ENCODE measurements at places on chromosomes 5 and 9.
A peak's percentile ranks its signal among the peaks of the same experiment; 100 is the strongest.

DNA sequence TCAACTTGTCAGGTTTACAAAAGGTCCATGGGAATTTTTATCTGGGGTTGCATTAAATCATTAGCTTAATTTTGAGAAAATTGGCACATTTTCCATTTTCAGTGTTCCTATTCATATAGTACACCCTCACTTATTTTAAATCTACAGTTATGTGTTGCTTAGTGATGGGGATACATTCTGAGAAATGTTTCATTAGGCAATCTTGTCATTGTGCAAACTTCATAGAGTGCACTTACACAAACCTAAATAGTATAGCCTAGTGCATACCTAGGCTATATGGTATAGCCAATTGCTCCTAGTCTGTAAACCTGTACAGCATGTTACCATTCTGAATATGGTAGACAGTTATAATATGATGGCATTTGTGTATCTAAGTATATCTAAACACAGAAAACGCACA is 19.8 kb upstream of the FAM151B start:
- no peak for DNase-seq

DNA sequence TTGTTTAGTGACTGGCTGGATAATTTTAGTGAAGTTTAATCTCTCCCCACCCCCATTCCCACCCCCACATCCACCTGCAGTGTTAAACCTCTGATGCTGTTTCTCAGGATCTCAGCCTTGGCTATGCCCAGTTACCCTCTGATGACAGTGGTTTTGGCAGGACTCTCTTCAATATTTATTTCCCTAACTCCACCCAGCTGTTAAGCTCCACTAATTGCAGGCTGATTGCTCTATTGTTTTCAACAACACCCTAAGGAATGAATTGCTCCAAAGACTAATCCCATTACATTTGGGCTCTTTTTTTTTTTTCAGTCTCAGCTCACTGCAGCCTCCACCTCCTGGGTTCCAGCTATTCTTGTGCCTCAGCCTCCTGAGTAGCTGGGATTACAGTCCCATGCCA is 46.3 kb downstream of the PHAX start:
- no peak for DNase-seq

GRCh38 chr5:35683466-35683865 is 65.8 kb downstream of the SPEF2 start:
- DNase-seq: no peak

DNA sequence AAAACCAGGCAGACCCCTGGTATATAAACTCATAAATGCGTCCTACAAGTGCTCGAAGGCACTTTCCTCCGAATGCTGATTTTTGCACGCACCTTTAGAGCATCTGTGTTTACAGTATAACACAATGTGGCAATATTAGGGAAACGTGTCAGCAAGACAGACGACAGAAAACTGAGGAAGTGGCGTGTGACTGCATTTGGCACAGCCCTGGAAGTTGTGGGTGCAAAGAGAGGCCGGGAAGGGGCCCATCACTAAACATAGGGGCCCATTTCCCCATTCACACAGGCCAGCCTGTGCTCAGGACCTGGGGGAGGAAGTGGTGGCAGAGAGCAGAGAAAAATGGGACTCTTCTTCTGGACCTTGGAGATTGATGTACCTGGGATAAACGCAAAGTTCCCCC is 48.2 kb downstream of the RASGEF1C start:
- DNase-seq: no peak

DNA sequence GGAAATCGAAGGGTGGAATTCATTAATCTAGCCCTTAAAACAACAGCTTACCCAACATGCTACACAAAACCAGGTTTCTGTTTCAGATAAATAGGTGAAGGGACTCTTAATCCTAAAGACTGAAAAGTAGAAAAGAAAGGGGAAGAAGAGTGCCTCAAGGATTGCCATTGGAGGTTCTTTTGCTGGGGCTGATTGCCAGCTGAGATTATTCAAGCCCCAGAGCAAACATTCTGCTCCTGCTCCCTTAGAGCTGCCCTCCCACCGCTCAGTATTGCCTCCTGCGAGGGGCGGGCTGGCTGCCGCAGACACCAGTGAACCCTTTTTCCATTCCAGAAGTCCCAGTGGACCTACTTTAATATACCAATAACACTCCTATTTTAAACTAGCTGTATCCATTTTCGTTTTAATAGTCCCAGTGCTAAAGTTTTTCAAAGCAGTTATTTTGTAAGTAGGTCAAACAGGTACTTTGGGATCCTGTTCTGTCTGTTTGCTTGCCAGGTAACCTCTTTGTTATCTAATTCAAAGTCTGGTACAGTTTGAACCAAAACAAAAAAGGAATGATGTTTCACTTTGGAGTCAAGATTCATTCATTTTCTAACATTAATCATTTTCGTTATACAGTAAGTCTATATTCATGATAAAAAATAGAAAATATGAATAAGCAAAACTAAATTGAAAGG is 38.6 kb downstream of the HMGCS1 start:
- no peak for DNase-seq

DNA sequence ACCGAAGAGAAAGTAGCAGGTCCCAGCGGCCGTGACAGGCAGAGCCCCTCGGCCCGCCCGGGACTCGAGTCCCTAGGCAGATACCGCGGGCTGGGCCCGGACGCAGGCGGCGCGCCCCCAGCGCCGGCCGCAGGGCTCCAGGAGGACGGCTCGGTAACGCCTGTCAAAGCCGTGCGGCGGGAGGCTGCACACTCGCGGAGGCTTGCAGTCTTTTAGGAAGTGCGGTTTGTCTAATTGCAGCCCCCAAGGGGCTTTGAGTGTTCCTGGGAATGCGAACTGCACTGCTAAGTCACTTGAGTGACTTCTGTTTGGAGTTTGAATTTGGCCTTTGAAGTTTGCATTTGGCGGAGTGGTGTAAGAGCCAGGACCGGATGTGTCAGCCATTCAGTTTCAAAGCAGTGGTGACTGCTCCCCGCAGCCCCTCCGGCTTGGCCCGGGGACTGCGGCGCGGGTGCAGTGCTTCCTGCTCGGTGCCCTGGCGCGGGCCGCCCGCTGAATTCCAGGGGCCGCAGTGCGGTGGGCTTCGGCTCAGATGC is 1.3 kb downstream of the MAP3K1 start:
- DNase-seq: peak; percentile 82
